Astrocyte of the spinal cord (primary cell): ENCODE measurements at places on chromosomes 4 and X.

- DNase-seq: peak; percentile 81
Observed at GRCh38 chrX:137574102-137574783, 8.3 kb downstream of the ZIC3 start.

- peak; percentile 89 for DNase-seq
Observed at GRCh38 chr4:150385606-150386005, 196.3 kb upstream of the MAB21L2 start.

DNA sequence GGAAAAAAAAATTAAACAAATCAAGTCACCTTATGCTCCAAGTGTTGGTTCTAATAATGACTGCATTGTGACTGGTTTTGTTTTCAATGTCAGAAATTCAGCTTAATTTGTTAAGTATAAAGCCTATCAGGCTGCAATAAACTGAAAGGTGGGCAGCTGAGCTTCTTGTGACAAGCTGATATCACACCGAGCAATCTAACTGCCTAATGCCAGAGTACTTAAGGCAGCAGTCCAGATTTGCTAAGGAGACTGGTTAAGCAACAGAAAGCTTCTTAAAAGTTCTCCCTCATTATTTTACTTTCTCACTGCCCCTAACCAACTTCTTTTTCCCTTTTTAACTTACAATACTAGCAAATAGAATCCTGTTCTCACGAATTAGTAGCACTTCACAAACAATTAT lies 201.0 kb downstream of the MAB21L2 start:
- DNase-seq: peak; percentile 52

- DNase-seq: peak; percentile 12
Observed at GRCh38 chrX:46642145-46642544, 68.6 kb downstream of the CHST7 start.

DNA sequence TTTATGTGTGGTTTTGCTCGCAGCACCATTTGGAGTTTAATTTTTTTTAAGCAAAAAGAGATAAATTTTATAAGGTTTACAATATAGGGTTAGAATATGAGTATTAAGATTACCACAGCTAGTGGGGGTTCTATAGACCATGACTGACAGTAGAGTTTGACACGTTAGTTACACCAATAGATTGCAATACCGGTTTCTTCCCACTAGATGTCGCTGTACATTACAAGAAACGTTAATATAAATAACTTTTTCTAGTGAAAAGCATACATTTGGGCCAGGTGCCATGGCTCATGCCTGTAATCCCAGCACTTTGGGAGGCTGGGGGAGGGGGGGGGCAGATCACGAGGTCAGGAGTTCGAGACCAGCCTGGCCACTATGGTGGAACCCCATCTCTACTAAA lies 433.6 kb downstream of the MAGEB5 start:
- DNase-seq: peak; percentile 7

DNA sequence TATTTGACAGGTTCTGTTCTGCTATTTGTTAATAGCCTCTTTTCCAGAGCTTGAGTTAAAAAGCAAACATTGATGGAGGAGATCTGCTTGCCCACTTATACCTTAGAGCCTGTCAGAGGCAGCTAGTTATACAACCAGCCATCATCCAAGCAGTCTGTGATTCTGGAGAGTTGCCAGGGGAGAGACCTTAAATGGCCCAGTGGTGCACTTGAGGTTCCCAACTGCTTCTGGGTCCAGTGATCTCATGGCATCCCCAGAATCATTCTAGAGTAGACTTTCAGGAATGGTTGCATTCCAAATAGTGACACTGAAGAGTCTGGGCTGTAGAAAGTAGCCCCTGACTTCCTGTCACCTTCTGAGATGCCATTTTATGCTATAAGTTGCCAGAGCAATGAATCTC lies 160.7 kb downstream of the FHIP1A start:
- no peak for DNase-seq

- DNase-seq: peak; percentile 43
Observed at GRCh38 chr4:151641167-151641566, 119.6 kb downstream of the GATB start.

DNA sequence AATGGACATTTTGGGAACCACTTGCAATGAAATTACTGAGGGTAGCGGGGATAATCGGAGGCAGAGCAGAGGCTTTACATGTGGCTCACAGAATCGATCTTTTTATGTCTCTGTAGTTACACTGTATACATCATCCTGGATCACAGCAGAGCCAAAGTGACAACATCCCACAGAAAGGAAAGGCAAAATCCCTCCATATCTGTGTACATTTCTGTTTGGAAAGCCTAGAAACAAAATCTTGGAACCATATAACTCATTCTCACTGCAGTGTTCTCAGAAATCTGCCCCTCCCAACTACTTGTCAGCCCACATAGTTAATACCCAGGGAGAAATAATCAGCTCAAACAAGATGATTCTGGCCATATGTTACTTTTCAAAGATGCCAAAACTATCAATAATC lies 211.6 kb downstream of the DCLK2 start:
- DNase-seq: no peak

GRCh38 chr4:105547769-105548168 lies 4.7 kb upstream of the ARHGEF38 start:
- no peak for DNase-seq

- DNase-seq: no peak
Observed at GRCh38 chrX:10831716-10832502, 211.5 kb upstream of the MID1 start.

DNA sequence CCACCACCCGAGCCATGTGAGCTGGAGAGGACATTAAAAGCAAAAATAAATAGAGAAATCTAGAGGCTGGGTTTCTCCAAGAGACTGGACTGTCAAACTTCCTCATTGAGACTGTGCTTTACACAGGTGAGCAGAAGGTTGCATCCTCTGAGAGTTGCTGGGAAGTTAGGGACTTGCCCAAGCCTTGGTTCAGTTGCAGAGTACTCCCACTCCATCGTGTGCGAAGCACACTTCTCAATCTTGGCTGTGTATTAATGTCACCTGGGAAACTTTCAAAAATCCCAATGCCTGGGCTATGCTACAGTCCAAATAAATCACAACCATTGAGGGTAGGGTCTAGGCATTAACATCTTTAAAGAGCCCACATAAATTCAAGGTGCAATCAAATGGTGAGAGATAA lies 89.2 kb downstream of the ZNF330 start:
- DNase-seq: no peak

GRCh38 chr4:184699941-184700340 lies 34.0 kb downstream of the CENPU start:
- peak; percentile 11 for DNase-seq

DNA sequence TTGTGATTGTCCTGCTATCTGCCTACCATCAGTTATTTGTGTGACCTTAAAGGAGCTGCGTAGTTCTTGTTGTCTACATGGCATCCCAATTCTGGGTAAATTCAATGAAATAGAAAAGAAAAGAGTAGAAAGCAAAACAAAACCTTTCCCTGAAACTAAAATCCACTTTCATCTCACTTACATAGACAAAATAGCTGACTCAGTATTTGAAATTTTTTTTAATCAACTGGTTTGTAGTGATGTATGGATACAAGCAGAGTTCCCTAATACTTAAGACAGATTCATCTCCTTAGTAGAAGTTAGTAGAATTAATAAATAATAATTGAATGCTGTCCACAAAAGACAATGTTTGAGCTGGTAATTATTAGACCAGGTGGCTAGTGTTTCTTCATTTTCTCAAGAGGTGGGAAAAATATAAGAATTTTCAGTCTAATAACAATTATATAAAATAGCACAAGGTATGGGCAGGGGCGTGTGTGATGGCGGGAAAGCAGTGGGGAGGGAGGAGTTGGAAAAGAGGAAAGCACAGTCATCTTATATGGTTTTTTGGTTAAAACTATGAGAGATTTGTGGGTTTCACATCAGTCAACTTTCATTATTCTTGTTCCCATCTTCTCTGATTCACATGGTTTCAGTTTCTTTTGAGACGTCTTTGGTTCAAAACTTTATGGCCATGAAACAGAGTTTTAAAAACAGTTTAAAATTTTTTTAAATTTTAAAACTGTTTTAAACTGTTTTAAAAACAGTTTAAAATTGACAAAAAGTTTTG lies 275.2 kb downstream of the SPRY1 start:
- no peak for DNase-seq

DNA sequence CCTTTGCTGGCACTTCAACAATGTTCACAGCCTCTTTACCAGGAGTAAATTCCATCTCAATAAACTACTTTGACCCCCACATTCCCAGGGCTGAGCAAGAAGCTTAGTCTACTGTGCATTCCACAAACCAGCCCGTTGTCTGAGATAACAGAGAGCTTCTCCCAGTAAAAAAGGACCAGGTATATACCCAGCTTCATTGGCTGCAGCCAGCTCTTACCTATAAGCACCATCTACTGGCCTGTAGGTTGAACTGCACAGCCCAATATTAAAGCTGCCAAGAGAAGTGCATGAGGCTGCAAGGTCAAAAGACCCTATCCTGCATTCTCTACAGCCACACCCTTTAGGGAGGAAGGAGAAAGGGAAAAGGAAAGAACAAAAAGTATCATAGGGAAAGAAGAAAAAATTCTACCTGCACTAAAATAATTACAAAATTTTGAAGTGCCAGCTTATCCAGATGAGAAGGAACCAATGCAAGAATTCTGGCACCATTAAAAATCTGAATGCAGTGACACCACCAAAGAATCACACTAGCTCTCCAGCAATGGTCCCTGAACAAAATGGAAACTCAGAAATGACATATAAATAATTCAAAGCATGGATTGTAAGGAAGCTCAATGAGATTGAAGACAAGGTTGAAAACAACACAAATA lies 45.7 kb upstream of the INTU start:
- DNase-seq: peak; percentile 36

DNA sequence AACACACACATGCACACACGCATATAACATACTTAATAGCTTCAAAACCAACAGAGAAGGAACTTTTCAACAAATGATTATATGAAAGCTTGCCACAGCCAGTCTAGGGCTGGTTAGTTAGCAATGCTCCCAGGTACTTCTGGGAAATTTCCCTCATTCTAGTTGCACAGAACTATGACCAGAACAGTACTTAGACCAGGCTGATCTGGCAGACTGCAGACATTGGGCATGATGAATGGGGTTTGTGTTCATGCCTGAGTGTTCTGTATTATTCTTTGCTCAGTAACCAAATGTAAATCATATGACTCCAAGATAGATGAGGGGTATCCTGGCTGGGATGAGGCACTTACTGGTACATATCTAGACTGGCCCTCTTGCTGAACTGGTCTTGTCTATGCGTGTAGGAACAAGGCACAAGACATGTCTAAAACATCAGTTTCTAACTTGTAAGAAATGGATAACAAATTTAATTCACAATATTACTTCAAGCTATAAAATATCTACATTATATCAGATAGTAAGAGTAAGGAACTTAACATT lies 50.3 kb upstream of the GEMIN8 start:
- no peak for DNase-seq

DNA sequence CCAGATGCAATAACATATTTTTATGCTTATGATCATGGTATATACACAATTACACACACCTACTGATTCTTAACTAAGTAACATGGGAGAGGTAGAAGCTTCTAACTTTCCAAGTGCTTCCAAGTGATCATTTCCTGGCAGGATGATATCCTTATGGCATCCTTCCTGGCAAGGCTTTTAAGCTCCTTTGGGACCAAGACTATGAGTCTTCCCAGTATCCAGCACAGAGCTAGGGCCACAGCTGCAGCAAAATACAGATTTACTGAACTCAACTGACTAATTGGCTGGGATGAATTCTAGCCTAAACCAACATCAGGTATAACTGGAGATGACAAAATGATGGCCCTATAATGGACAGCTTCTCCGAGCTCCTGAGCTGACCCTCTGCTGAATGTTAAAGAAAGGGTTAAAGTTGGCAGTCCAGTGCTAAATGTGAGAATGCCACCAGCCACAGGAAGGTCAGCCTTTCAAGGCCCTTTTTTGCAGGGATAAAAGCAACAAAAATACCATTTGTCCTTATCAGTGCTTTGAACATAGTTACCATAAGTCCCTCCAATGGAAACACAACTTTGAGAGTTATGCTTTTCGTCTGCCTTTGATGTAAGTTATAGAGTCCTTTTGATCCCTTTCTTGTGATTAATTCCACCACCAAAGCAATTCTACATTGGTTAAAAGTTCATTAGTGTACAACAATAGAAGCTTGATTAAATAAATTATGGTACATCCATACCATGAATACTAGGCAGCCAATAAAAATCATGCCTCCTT lies 73.4 kb downstream of the MGST2 start:
- DNase-seq: no peak

GRCh38 chr4:139962130-139962684 lies 191.8 kb downstream of the MAML3 start:
- DNase-seq: no peak

- peak; percentile 47 for DNase-seq
Observed at GRCh38 chrX:5708251-5708650, 520.4 kb downstream of the NLGN4X start.

- DNase-seq: no peak
Observed at GRCh38 chr4:82491251-82491960, 61.0 kb downstream of the ENOPH1 start.

DNA sequence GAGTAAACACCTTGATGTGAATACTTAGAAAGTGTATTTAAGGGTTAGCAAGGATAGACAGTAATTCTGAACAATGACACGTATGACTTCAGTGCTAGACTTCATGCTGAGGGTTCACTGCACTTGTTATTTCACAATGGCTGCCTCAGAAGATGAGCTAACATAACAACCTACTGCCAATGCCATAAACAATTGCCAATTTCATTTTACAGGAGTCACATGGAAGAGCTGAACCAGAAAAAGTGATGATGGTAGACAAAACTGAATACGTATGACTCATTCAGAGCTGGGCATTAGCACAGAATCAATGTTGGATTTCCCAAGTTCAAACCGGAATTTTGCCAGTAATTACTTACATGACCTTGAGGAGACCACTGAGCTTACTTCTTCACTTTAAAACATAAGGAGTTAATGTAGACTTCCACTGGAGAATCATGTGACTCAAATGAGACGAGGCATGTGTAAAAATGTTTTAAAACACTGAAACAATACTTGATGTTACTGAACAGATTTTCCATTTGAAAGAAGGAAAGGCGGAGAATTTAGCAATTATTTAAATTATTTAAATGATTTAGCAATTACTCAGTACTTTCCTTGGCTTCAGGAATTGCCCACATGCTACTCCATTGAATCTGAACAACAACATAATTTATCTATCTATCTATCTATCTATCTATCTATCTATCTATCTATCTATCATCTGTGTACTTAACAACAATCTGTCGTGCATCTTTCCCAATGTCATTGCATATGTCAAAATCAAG lies 868.5 kb upstream of the SLIT2 start:
- peak; percentile 29 for DNase-seq

DNA sequence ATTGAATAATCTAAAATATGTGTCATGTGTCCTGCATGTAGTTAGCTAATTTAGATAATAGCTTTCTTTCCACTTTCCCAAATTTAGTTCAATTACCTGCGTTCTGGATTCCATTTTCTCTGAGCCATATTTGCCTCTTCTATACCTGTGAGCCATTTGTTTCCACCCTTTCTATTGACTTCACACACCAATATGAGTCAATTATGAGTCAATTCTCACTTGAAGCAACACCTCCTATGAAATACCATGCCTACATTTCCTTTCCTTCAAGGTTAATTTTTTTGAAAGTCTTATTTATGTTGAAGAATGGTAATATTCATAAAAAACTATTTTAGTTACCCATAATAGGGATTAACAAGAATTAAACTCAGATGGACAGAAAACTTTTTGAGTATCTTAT lies 25.8 kb downstream of the NPY2R start:
- no peak for DNase-seq

GRCh38 chr4:15809058-15809457 lies 30.9 kb downstream of the CD38 start:
- no peak for DNase-seq

- peak; percentile 73 for DNase-seq
Observed at GRCh38 chr4:153257151-153257620, 52.9 kb downstream of the TRIM2 start.

GRCh38 chrX:47854474-47854873 lies 17.8 kb downstream of the ZNF81 start:
- peak; percentile 5 for DNase-seq
